ENCODE measurements at places on chromosomes 7 and 10.

- DNase-seq, result no peak
Measured at GRCh38 chr7:112167147-112167546, 39.1 kb downstream of the DOCK4 start.

DNA sequence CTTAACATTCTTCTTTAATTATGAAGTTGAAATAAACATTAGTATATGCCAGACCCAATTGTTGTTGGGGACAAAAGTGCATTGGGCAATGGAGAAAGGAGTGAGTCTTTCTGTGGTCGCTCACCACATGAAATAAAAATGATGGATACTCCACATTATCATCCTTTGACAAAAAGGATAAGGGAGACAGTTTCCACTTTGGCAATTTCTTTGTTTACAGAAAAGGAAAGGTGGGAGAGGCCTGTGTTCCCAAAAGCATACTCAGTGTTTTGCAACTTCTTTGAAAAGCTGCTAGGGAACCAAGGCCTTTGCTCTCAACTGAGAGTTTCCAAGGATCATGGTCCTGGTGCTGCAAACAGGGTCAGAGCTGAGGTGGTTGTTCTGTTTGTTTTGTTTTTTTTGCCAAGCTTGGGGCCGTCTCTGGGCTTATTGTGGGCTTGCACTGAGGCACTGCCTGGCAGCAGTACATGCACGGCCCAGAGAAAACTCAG is 341.9 kb downstream of the TNS3 start:
- DNase-seq, result no peak

DNA sequence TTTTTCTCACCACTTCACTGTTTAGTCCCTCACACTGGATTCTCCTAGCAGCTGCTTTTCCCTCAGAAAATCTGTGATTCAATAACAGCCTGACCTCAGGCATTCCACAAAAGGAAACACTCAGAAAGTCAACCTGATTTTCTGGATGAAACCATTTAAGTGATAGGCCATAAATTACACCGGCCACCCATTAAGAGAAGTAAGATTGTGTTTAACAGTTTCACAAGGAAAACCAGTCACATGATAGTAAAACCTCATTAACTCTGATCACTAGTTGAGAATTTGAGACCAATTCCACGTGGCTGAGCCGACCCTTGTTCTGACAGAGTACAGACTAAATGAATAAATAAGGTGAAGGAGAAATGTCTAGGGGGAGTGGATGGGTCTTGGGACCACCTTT is 7.7 kb downstream of the GRM8 start:
- DNase-seq, result no peak

- DNase-seq, result no peak
Measured at GRCh38 chr10:97685395-97685958, 1.6 kb downstream of the AVPI1 start.

DNA sequence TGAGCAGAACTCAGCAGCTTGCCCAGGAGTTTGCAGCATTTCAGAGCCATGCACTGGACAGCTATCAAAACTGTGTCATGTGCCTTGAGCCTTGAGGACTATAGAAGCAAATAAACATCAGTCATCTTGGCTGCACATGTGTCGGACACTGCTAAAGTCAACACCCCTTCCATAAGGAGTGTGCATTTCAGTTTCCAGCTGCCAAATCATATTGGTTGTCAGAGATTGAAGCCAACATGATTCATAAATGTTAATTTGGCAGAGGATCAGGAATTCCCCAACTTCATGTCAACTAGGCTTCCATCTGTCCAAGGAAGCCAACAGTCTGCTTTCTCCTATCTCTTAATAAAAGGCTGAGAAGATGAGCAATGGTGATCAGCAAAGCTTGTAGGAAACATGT is 32.8 kb downstream of the SLC16A12 start:
- DNase-seq, result no peak

GRCh38 chr7:66537380-66537779 is 91.3 kb upstream of the KCTD7 start:
- DNase-seq, result no peak

- DNase-seq, result no peak
Measured at GRCh38 chr7:50697748-50698147, 84.9 kb downstream of the GRB10 start.

- no peak for DNase-seq
Measured at GRCh38 chr7:98278408-98278807, 3.1 kb upstream of the BRI3 start.

- no peak for DNase-seq
Measured at GRCh38 chr7:119397156-119397555, 875.8 kb upstream of the KCND2 start.

GRCh38 chr7:41438705-41439514 is 264.0 kb downstream of the INHBA start:
- no peak for DNase-seq

DNA sequence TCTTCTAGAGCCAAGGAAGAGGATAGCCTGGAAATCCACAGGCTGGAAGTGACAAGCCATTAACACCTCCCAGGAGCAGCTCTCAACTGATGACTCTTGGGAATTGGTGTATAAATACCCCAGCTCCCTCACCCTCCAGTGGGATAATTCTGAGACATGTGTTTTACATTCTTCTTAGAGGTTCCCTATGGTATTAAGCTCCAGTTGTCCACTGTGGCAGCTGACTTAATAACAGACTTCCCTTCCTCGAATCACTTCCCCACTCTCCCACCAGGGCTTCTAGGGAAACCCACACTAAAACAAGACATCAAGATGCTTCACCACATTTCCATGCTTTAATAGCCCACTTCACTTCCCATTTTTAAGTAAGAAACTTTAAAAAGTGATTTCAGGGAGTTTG is 47.2 kb downstream of the FAM107B start:
- no peak for DNase-seq

GRCh38 chr10:31317652-31318381 is 1.2 kb upstream of the ZEB1 start:
- no peak for DNase-seq

DNA sequence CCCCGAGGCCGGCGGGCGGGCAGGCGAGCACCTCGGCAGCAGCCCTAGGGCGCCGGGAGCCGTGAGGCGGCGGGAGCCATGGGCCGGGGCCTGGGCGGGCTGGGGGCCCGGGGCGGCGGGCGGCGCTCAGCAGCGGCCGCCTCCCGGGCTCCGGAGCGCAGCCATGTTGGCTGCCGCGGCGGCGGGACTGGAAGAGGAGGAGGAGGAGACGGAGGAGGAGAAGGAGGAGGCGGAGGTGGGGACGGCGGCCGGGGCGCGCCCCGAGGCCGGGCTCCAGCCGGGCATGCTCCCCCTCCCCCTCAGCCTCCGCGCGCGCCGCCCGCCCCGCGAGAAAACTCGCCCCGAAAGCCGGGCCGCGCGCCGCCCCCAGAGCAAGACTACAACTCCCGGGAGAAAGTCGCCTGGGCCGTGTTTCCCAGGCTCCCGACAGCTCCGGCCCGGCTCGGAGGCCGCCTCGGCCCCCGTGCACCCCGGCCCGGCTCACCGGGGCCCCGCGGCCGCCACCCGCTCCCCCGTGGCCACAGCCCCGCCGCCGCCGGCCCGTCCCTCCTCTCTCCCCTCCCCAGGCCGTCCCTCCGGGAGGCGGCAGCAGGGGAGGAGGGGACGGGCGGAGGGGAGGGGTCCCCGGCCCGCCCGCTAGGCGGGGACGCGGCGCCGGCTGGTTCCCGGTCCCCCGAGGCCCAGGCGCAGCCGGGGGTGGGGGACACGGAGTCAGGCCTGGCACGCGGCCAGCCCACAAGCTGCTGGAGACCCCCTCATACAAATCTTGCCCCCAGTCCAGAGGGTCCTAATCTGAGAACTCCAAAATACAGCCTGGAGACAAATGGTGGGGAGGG is at the start of gene DLG5:
Gene DLG5 (minus strand): TSS at position 190 of the 836 bp plus-strand sequence. CDS start 235 bp downstream, outside the sequence.
- DNase-seq, result no peak

GRCh38 chr7:37354656-37355131 is 94.0 kb downstream of the ELMO1 start:
- no peak for DNase-seq

GRCh38 chr10:62270020-62270419 is 1.4 kb upstream of the RTKN2 start:
- DNase-seq, result no peak

DNA sequence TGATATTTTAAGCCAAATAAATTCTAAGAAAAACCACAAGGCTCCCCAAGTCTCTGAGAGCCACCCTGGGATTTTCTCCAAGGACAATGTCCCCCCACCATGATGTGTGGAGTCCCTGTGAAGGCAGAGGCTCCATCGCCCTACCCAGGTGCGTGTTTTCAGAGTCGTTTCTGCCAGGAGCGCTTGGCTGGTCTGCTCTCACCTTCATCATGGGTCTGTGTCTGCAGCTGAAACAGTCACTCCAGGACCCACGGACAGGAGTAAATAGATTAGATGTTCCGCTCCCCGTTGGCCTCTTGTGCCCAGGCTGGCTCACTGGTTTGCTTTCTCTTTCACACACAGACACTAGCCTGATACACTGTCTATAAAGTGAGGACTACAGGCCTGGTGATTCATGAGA is 217.5 kb downstream of the SFMBT2 start:
- no peak for DNase-seq

GRCh38 chr10:99880080-99880835 is 97.8 kb downstream of the ABCC2 start:
- no peak for DNase-seq

GRCh38 chr10:16866541-16867275 is 49.5 kb upstream of the RSU1 start:
- no peak for DNase-seq

DNA sequence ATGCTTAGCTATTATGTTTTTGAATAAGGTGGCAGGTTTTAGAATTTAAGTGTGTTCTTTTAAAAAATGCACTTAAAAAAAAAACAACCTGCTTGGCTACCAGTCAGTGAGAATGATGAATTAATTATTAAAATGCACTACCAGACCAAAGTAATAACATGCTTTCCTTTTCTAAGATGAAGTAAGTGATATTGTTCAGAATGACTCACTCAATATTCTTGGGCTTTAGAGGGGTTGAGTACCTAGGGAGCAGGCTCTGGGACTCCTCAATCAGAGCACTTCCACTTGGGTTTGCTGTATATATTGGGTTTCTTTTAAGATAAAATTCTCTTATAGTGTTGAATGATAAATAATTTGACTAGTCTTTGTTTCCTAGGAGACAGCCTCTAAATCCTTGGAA is 8.6 kb downstream of the STAM start:
- DNase-seq, result no peak

GRCh38 chr7:100137851-100138760 is 10.6 kb upstream of the LAMTOR4 start:
- no peak for DNase-seq

DNA sequence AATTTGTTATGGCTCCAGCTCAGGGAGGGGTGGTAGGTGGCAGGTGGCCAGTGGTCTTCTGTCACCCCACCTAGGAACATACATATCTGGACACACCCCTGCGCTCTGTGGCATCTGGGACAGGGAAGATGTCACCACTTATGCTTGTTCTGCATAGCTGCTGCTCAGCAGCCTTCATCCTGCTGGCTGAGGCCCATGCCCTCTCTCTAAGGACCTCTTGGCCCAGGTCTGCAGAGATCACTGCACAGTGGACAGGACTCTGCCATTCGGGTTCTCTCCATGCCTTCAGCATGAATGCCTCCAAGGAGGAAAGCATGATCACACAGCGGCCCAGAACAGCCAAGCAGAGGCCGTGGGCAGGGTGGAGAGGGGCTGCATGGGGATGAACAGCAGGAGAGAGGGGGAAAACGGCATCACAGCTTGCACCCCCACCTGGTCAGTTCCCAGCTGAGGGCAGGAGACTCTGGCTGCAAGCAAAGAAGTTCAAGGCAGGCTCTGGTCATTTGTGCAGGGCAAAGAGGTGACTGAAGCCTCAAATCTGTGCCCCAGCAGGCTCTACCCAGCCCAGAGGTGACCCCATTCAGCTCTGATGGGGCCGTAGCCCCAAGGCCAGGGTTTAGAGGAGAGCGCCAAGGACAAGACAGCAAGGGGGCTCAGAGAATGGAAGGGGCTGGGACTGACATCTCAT is 47.8 kb upstream of the GDF10 start:
- no peak for DNase-seq
